ENCODE measurements at places on chromosomes 4 and X. TPM values are rescaled to one million over a fixed set of nuclear protein-coding genes. Genes with fewer than 3 reads are reported as not detected.

POU4F2 gene
- total RNA-seq = not detected

HAND2 gene
- total RNA-seq = 0.35 TPM

INTU gene
- total RNA-seq = 20.6 TPM

CXCL10 gene
- total RNA-seq = 3.3 TPM

MAOA gene
- 14.7 TPM for total RNA-seq

DIPK2B gene
- total RNA-seq = 13.4 TPM

SERPINA7 gene
- total RNA-seq = not detected

CENPVL1 gene
- 0.18 TPM for total RNA-seq

CSAG2 gene
- total RNA-seq = not detected

SPP1 gene
- total RNA-seq = 265 TPM

OGT gene
- total RNA-seq = 279 TPM

PABPC1L2B gene
- total RNA-seq = not detected

SPANXC gene
- total RNA-seq = not detected

MMRN1 gene
- 5.1 TPM for total RNA-seq

ARR3 gene
- not detected for total RNA-seq

MGAT4D gene
- not detected for total RNA-seq

UCP1 gene
- not detected for total RNA-seq

MAD2L1 gene
- total RNA-seq = 19.3 TPM

NXF2 gene
- not detected for total RNA-seq
